Glutamatergic neuron (in vitro differentiated cells): ENCODE measurements at places on chromosomes 12 and 14.
A peak's percentile ranks its signal among the peaks of the same experiment; 100 is the strongest.

- no peaks in the 10 kb centered on the region for H3K36me3 ChIP-seq
- peak overlapping the region; percentile 9 for H3K27ac ChIP-seq
- DNase-seq = no peak
- peaks cover 7% of the 10 kb centered on the region for H3K4me1 ChIP-seq
Observed at GRCh38 chr14:58397156-58397555, 1.4 kb downstream of the TOMM20L start.

GRCh38 chr14:57352396-57353170, 37.8 kb upstream of the NAA30 start:
- H3K36me3 ChIP-seq = no peaks in the 10 kb centered on the region
- peaks cover 4% of the 10 kb centered on the region for H3K27me3 ChIP-seq
- DNase-seq = peak; percentile 56
- H3K4me1 ChIP-seq = peaks cover 11% of the 10 kb centered on the region
- H3K27ac ChIP-seq = peak overlapping the region; percentile 96

DNA sequence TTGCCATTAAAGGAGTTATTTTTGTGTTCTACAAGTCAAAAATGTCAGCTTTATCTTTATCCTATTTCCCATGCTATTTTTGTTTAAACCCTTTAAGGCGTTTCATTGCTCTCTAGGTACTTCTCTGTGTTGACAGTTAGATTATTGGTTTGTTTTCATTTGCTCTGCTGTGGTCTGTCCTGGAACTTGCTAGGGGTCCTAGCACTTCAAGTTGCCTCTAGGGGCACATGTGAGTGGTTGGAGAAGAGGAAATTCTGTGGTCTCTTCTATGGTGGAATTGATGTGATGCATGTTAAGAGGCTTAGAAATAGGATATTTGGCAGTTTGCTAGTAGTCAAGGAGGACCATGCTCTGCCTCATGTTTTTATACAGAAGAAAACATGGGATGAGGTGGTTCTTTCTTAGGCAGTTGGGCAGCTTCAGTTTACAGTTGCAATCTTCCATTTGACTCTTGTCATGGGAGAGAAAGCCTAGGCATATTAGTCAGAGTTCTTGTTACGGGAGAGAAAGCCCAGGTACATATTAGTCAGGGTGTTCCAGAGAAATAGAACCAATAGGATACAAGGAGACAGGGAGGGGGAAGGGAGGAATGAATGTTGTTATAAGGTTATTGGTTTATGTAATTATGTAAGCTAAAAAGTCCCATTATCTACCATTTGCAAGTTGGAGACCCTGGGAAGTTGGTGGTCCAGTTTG, 14.4 kb downstream of the TTLL5 start:
- DNase-seq = no peak
- H3K4me3 ChIP-seq = no peak overlapping the region
- H3K27ac ChIP-seq = no peak overlapping the region
- no peaks in the 10 kb centered on the region for H3K27me3 ChIP-seq

DNA sequence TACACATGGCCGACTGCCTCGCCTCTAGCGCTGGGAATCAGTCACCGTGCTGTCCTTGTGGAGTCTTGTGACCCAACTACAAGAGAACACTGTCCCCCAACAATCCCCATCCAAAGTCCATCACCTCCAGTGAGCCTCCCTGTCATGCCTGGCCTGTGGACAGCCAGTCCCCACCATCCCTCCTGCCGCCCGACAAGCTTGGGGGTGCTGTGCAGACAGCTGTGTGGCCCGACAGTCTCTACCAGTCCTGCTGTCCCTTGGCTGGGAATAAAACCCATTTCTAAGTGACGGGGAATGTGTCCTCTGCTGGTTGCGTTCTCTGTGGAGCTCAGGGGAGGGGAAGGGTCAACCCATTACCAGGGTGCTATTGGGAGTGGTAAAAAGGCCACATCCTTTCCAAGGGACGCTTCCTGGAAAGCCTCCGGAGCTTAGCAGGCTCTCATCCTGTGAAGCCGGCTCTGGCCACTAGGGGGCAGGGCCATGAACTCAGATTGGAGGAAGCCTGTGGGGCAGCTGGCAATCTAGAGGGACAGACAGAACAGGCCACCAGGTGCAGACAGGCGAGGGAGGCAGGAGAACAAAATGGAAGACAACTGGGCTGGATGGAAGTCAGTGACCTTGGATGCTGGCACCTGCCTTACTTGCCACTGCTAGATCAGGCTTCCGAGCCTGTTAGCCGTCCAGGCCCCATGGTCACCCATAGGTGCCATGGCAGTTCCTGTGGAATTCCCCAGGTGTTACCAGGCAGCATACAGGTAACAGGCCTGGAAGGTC, 12.0 kb upstream of the BLTP3B start:
- peak overlapping the region; percentile 15 for H3K27ac ChIP-seq
- no peak overlapping the region for H3K4me3 ChIP-seq
- H3K36me3 ChIP-seq = no peaks in the 10 kb centered on the region
- H3K4me1 ChIP-seq = peaks cover 2% of the 10 kb centered on the region

DNA sequence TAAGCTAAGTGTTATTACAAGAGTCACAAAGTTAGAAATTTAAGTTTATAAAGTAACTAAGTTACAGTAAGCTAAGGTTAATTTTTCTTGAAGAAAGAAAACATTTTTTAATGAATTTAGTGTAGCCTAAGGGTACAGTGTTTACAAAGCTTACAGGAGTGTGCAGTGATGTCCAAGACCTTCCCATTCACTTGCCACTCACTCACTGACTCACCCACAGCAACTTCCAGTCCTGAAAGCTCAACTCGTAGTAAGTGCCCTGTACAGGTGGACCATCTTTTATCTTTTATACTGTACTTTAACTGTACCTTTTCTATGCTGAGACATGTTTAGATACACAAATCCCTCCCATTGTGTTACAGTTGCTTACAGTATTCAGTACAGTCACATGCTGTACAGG, 60.9 kb upstream of the TMEM263 start:
- H3K4me1 ChIP-seq = peaks cover 24% of the 10 kb centered on the region
- peaks cover 5% of the 10 kb centered on the region for H3K36me3 ChIP-seq
- H3K27me3 ChIP-seq = peaks cover 4% of the 10 kb centered on the region
- no peak overlapping the region for H3K27ac ChIP-seq
- no peak overlapping the region for H3K4me3 ChIP-seq
- DNase-seq = no peak

DNA sequence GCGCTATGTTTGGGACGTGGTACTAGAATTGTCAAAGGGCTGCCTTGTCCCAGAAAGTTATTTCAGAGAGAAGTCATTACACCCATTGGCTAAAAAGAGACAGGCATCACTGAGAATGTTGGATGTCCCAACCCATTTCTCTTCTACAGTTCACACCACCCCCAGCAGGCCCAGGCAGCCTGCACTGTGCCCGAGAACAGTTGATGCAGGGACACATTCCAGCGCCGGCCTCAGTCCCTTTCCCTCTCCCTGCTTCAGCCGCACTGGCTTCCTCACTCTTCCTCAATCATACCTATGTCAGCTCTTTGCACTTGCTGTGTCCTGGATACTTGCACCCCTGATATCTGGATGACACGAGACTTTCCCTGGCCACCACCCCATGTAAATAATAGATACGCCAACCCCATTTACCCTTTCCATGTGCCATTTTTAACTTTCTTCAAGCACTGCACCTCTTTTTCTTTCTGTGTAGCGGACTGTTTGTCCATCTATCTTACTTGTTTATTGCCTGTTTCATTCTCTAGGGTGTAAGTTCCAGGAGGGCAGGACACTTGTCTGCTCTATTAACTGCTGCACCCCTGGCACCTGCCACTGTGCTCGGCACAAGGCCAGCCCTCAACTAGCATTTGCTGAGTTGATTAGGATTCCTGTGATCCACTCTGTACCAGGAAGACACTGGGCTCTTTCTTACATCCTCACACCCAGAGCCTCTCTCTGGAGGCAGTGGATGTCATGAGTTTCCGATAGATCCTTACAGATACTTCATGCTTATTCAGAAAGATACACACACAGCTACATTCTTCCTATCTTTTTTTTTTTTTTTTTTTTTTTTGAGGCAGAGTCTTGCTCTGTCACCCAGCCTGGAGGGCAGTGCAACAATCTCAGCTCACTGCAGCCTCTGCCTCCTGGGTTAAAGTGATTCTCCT, 76.6 kb upstream of the CEP83 start:
- H3K36me3 ChIP-seq = no peaks in the 10 kb centered on the region
- H3K4me3 ChIP-seq = peak overlapping the region; percentile 30
- H3K27ac ChIP-seq = peak overlapping the region; percentile 95
- peaks cover 9% of the 10 kb centered on the region for H3K27me3 ChIP-seq

DNA sequence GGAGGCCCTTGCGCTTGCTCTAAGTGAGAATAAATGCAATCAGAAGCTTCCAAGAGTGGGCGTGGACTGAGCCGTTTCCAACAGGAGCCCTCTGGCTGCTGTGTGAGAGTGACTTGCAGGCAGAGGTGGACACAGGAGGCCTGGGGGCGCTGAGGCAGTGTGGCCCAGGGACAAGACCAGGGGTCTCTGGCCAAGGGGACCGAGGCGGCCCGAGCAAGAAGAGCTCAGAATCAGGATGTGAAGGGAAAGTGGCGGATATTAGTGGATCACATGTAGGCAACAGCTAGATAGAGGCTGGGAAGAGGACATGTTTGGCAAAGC, 8.6 kb downstream of the RIMBP2 start:
- DNase-seq = no peak
- H3K27me3 ChIP-seq = peaks cover 6% of the 10 kb centered on the region
- H3K4me3 ChIP-seq = no peak overlapping the region
- H3K4me1 ChIP-seq = peaks cover 14% of the 10 kb centered on the region
- H3K36me3 ChIP-seq = peaks cover 13% of the 10 kb centered on the region
- H3K27ac ChIP-seq = no peak overlapping the region

- no peaks in the 10 kb centered on the region for H3K4me1 ChIP-seq
- H3K36me3 ChIP-seq = peaks cover 16% of the 10 kb centered on the region
- no peaks in the 10 kb centered on the region for H3K27me3 ChIP-seq
- DNase-seq = no peak
- no peak overlapping the region for H3K27ac ChIP-seq
- no peak overlapping the region for H3K4me3 ChIP-seq
Observed at GRCh38 chr12:56880125-56880992, 53.8 kb downstream of the SDR9C7 start.
